ENCODE measurements at places on chromosomes 16 and 17. TPM values are rescaled to one million over a fixed set of nuclear protein-coding genes. Genes with fewer than 3 reads are reported as not detected.
A peak's percentile ranks its signal among the peaks of the same experiment; 100 is the strongest.

DNA sequence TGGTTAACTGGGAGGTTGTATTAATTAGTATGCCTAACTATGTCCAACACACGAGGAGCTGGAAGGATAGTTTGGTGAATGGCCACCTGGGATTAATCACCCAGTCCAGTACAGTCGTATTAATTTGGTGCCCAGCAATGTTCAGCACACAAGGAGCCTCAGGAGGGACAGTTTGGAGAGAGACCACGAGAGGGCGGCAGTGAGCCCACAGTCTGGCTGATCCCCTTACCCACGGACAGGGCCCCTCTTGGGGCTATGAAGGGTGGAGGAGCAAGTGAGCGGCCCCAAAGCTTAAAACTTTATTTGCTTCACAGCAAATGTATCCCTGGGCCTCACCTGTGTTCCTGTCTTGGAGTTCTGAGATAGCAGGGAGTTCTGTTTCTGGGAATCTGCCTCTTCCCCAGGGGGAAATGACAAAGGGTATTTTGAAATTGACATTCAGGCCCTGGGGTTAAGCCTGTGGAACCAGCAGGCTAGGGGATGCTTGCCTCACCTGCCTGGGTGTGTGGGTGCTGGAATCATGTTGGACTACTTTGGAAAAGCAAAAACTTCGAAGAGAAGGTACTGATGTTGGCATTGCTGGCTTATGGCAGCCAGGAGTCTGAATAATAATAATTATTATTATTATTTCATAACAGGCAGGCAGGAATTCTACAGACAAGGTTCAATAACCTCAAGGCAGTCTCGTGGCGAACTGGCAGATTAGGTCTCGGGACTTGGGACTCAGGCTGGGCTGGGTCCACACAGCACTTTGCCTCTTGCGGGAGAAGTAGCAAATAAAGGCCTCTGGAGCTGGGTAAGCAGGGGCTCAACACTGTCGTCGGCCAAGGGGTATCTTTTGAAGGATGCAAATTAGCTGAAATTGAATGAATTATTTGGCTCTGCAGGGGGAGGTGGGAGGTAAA, 227.6 kb upstream of the ASIC2 start:
- DNase-seq: peak; percentile 59

DNA sequence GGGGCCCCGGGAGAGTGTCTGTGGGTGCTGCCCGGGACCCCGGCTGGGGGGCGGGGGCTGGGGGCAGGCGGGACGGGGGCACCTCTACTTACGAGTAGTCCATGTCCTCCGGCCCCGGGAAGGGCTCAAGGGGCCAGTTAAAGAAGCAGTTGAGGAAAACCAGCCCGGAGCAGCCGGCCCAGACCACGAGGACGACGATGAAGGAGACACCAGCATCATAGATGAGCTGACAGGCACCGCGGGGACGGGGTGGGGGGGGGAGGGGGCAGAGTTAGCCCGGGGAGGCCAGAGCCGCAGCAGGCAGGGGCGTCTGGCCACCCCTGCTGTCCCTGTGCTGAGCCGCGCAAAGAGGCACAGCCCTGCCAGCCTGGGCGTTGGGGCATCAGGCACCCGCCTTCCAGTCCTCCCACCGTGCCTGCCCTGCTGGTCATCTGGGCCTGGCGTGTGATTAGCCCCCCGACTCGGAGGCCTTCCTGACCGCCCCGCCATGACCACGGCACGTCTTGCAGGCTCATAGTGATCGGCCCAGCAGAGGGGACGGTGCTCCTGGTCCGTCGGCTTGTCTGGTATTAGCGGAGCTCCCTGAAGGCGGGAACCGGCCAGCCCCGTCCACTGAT, 29.0 kb upstream of the PITPNA start:
- no peak for DNase-seq

Gene C16orf96
- 0.07 TPM for total RNA-seq

Gene VAT1L
- total RNA-seq: not detected

DNA sequence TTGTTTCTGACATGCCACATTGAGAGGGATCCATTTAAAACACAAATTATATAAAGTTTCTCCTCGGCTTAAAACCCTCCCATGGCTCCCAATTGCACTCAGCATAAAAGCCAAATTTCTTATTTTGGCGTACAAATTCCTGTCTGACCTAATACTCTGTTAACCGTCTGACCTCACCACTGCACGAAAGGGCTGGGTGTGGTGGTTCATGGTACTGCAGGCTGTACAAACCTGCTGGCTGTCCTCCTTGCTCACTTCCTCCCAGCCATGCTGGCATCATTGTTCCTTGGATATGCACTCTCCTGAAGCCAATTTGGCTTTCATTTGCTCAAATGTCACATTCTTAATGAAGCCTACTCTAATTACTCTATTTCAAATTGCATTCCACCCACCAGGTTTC, 301.6 kb upstream of the C16orf82 start:
- no peak for DNase-seq
